GM03348 (cell line): ENCODE measurements at places on chromosomes 3 and 15.

DNA sequence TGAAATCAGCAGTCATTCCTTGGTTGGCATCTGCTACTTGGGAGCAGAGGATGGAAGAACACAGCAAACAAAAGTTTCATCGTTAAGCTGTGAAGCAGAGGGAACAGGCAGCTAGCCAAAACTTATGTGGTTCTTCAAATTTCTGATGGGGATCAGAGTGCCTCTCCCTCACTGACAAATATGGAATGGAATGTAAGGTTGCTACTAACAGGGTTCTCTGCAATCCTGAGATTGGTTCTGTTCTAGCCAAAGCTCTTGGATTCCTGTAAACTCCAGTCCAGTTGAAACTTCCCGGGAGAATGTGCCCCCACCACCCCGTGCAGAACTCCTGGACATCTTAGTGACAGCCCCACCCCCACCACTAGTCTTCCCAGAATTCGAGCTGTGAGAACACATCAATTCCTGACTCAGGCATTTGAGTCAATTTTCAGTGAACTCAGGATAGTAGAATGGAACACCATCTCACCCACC, 55.9 kb upstream of the PHLDB2 start:
- DNase-seq: peak; percentile 82

GRCh38 chr3:52194485-52195290, 3.3 kb upstream of the ALAS1 start:
- DNase-seq: no peak

DNA sequence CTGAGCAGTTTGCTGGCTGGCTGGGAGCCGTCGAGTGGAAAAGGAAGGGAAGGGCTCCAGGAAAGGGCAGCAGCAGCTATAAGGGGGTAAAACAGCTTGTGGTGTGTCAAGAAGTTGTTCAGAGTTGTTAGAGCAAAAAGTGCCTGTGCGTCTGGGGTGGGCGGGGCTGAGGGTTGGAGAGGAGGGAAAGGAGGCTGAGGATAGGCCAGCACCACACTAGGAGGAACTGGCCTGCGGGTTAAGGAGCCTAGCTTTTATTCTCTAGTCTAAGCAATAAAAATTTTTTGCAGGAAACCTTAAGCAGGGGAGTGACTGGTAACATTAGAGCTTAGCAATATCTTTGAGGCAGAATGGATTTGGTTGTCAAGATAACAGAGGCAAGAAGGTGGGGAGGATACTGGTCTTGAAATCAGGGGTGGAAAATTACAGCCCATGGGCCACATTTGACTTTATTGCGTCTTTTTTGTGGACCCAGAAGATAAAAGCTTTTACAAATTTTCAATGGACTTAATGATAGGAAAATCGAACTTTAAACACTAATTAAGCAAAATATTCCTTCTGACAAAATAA, 134.5 kb upstream of the AADACL2 start:
- no peak for DNase-seq

- DNase-seq: no peak
These were observed 387.5 kb upstream of the ATP11B start for GRCh38 chr3:182405759-182406158.
